Chondrocyte (in vitro differentiated cells): ENCODE measurements at places on chromosomes 7 and 10.

DNA sequence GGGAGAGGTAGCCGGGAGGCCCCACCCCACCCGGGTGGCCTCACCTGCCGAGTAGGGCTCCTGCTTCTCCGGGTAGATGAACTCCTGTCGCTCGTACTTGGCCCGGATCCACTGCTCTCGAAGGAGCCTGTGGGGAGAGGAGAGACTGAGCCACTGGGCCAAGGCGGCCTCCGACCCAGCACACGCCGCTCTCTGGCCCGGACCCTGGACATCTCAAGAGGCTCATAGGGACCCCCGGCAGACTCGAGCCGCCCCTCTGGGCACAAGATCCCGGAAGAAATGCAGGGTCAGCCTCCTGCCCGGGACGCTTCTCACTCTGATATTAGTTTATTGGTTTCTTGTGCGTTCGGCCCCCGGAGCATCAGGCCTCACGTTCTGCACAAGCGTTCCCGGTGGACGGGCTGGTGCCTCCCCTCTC lies 34.5 kb downstream of the ADAP1 start:
- DNase-seq, result peak; percentile 78

DNA sequence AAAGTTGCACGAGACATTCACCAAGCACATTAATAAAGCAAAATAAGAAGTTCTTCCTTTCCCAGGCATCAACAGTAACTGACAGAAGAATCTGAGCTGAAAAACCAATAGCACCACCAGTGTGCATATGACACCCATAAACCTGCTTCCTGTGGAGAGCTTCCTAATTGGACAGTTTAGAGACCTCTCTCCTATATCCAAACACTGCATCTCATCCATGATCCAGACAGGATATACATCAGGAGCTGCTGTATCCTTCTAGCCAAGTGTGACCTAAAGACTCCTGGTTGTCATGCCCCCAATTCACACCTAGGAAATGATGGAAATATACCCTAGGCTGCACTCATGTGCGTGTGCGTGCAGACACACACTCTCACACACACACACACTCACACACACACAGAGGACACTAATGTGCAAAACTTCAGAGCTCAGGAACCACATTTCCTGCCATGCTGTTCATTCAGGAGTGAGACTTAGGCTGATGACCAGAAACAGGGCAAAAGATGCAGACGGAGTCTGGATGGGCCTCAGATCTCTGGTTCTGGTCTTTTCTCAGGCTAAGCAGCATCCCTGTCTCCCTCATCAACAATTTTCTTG lies 58.0 kb downstream of the MAP3K8 start:
- DNase-seq, result no peak

DNA sequence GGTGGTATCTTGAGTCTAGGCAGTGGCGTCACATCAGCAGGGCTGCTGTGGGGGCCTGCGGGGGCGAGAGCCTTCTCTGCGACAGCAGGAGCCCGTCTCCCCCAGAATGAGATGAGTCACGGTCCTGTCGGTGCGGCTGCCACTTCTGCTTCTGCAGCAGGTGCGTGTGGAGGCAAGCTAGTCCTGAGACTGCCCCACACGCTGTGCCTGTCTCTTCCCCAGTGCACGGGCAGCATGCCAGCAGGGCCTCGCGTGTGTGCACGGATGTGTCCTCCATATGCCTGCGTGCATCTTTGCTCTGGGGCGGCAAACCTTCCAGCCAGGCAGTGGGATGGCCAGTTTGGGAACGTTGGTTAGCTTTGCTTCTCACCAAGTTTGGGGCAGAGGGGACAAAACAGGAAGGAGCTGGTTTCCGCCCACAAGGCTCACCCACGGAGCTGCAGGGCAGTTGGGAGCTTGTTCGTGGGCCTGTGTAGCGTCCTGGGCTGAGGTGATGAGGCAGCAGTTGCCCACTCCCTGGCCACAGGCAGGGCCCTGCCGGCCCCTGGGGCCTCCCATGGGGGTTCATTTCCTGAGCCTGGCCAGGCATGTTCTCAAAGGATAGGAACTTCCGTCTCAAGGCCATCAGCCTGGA lies 60.8 kb upstream of the PPIF start:
- DNase-seq, result no peak

- no peak for DNase-seq
These were observed at the start of gene SEMA3E for GRCh38 chr7:83648464-83649241. SEMA3E (minus strand) TSS chr7:83649139.

DNA sequence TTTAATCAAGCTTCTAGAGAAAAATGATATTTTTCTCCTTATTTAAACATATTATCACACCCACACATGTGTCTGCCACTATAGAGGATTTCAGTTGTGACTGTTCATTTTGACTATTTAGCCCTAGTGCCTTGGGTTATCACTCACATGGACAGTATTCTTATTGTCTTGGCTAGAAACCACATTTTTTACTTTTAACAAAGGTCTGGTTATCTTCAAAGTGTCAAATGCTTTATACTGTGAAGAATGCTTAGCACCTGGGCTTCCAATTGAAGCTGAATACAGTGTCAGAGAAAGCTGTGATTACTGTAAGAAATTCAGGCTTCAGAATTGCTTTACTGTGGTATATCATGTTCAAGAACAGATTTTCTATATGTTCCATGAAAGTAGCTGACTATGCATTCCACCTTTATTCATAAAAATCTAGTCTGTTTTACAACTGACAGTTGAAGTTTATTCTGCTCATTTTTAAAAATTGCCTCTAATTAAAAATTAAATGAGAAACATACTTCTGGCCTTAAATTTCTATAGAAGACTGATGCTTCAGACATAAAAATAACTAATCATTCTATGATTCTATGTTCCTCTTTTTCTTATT lies 278.6 kb downstream of the SEMA3D start:
- DNase-seq, result no peak

GRCh38 chr10:80104066-80104926 lies 25.8 kb downstream of the TMEM254 start:
- no peak for DNase-seq

- DNase-seq, result no peak
These were observed 70.4 kb downstream of the HERPUD2 start for GRCh38 chr7:35624299-35625186.

DNA sequence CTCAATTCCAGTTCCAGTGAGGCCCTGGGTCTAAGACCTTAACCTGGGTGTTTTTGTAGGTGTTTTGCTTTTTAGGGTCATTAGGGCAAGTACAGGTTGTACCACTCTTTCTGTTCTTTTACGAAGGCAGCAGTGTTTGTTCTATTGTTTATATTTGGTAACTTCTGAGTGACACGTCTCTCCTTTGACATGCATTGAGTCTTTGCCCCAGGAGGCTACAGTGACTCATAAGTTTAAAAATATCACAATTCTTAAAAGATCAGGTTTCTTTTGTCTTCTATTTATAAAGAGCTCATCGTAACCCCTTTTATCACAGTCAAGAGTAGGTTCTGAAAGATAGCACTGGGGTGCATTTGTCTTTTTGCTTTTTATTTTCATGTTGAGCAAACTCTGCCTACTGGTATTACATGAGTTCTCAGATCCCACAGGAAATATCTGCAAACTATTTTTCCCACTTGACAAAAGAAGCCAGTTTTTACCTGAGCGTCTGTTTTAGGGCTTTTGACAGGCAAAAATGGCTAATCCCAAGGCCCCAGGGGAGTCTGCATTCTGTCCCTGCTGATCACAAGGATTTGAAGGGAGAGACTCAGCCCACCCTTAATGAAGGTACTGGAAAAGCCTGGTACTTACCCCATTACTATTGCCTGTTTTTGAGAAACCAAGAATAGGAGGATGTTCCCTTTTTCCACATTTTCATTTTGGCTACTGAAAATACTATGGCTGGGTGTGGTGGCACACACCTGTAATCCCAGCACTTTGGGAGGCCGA lies 7.9 kb downstream of the NUDT13 start:
- no peak for DNase-seq

DNA sequence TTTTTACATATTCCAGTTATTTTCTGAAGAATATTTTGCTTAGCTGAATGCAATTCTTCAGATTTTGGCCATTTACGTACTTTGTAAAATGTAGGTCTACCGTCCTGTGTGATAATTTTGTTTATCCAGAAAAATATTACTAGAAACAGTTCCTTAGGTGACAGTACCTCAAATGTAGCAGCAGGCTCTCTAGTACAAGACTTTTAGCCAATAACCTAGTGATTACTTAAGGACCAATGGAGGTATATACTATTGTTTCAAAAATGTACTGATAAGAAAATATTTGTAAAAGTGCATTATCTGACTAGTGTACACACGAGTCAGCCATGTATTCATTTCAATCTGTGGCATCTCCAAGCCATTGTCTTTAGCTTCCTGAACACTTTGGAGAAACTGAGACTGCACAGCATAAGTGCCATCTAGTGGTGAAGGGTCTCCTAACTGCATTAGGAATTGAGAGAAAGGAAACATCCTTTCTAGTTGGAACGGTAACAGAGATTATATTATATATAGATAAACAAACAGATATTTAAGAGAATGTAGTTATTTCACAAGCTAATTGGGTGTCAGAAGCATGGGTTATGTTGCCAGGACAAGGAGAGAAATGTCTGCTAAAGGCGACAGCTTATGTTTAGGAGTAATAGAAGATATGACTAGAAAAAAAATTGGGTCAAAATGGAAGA lies 23.7 kb downstream of the RTKN2 start:
- DNase-seq, result no peak

DNA sequence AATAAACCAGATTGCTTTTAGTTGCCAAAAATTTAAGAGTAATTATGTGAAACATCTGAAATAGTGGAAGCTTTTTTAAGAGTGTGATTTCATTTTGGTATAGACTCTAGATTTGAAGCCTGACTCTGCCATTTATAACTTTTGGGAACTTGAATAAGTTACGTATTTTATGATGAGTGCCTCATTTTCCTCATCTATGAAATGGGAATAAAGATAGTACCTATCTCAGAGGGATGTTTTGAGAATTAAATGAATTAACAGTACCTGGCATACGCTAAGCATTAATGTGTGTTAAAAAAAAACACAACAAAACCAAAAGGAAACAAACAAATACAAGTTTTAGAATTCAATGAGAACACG lies 12.9 kb downstream of the PRKAR2B start:
- DNase-seq, result no peak

- peak; percentile 96 for DNase-seq
These were observed 494 bp upstream of the BMPR1A start for GRCh38 chr10:86755740-86756510.

DNA sequence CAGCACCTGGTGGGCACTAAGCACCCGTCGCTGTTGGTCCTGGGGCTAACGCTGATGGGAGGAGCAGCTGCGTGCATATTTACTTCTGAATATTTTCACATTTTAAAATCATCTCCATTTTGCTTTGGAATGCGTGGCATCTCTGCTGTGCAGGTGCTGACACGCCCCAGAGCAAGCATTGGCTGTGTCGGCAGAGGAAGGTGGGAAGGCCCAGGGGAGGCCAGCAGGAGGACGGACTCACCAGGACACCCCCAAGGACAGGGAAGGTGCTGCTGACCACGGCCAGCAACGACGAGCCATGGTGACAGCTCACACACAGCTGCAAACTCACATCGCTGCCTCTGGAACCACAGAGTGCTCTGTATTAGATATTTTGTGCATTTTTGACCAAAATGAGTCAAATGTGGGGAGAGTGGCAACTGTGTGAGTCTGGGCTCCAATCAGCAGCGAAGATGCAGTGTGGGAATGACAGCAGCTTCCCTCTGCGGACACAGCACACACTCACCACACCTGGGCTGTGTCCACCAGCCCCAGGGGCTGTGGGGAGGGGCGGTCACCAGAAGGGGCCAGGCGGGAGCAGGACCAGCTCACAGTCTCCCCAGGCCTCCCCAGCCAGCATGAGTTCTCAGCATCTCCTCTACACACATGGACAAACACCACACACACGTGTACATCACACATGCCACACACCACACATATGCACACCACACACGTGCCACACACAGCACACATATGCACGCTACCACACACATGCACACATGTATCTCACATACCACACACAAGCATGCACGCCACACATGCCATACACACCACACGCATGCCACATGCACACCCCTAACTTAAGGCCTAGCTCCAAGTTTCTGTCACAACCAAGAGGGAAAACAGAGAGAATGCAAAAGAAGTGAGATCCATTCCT lies 58.2 kb downstream of the PTPRN2 start:
- DNase-seq, result no peak

GRCh38 chr7:38382684-38383083 lies 109.2 kb upstream of the TARP start:
- no peak for DNase-seq

- DNase-seq, result no peak
These were observed 355.7 kb upstream of the AKR1E2 start for GRCh38 chr10:4470231-4470835.

DNA sequence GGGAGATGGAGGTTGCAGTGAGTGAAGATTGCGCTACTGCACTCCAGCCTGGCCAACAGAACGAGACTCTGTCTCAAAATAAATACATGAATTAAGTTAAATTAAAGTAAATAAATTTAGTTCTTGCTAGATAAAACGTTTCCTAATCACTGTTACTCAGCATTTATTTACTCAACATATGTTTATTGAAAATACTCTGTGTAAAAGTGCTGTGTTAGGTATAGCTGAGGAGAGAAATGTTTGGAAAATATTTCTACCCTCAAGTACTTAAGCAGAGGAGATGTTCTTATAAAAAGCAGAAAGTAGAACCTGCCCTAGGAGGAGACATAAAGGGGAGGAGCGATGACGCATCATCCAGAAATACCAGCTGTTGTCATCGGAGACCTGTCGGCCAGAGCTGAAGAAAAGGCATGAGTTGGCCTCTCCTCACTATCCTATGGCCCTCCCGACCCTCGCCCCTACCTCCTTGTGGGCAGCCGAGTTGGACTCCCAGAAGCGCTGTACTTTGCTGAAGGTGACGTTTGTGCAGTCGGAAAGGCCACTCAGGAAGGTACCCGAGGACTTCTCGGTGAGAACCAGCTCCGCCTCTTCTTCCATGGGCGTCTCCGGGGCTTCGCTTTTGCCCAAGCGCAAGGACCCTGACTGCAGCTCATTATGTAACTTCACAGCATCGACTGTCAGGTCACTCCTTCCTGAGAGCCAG lies 1.1 kb downstream of the RRP12 start:
- no peak for DNase-seq

GRCh38 chr10:78597796-78598555 lies 470.8 kb upstream of the ZMIZ1 start:
- no peak for DNase-seq

DNA sequence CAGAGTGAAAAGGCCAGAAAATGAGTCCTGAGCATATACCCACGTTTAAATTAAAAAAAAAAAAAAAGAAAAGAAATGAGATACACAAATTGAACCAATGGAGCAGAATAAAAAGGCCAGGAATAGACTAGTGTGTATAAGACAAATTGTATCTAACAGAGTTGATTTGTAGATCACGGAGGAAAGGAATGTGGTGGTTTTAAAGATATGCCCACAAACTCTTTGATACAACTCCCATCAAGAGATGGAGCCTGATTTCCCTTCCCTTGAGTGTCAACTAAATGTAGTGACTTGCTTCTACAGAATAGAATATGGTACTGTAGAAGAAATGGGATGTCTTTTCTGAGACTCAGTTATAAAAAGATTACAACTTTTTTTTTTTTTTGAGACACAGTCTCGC lies 10.4 kb downstream of the SYPL1 start:
- no peak for DNase-seq
